ENCODE measurements at places on chromosomes 1 and 21.

- no peak for DNase-seq
Measured at GRCh38 chr1:50667710-50668356, 244.6 kb upstream of the DMRTA2 start.

- DNase-seq: no peak
Measured at GRCh38 chr1:26345718-26346117, 8.2 kb downstream of the CRYBG2 start.

- DNase-seq: no peak
Measured at GRCh38 chr1:53620061-53620855, 118.7 kb downstream of the GLIS1 start.

GRCh38 chr1:233614173-233614742 lies 352 bp downstream of the KCNK1 start:
- no peak for DNase-seq

- no peak for DNase-seq
Measured at GRCh38 chr1:156480016-156480370, 20.6 kb downstream of the MEF2D start.

- no peak for DNase-seq
Measured at GRCh38 chr1:156592910-156593660, 1.5 kb downstream of the NAXE start.

GRCh38 chr1:238061967-238062613 lies 171.4 kb upstream of the ZP4 start:
- no peak for DNase-seq

DNA sequence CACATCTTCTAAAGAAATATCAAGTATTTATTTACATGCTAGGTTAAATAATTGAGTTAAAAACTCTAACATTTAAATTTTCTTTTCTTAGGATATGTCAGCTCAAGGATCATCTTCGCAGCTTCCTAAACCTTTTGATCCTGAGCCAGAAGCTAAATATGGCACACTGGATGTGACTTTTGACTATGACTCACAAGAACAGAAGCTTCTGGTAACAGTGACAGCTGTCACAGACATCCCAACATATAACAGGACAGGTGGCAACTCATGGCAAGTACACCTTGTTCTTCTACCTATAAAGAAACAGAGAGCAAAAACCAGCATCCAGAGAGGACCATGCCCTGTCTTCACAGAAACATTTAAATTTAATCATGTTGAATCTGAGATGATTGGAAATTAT lies 132.7 kb upstream of the SERTAD4 start:
- DNase-seq: no peak

DNA sequence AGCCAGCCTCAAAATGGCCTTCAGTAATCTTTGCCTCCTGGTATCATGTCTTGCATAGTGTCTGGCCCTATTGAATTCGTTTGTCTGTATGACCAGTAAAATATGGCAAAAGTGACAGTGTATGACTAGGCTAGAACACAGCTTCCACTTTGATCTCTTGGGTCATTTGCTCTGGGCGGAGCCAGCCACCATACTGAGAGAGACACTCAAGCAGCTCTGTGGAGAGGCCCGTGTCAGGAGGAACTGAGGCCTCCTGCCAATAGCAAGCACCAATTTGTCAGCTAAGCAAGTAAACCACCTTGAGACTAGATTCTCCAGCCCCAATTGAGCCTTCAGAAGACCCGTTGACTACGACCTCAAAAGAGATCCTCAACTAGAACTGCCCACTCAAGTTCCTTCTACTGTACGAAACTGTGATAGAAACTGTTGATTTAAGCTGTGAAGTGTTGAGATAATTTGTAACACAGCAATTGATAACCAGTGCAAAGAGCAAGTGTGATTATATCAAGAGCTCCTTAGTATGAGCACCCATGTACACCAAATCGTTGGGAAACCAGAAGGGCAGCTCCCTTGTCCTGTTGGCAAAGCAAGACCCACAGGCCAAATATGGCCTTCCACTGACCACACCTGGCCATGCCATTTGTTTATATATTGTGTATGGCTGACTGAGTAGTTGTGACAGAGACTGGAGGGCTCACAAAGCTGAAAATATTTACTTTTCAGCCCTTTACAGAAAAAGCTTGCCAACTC lies 52.7 kb upstream of the SERBP1 start:
- no peak for DNase-seq

DNA sequence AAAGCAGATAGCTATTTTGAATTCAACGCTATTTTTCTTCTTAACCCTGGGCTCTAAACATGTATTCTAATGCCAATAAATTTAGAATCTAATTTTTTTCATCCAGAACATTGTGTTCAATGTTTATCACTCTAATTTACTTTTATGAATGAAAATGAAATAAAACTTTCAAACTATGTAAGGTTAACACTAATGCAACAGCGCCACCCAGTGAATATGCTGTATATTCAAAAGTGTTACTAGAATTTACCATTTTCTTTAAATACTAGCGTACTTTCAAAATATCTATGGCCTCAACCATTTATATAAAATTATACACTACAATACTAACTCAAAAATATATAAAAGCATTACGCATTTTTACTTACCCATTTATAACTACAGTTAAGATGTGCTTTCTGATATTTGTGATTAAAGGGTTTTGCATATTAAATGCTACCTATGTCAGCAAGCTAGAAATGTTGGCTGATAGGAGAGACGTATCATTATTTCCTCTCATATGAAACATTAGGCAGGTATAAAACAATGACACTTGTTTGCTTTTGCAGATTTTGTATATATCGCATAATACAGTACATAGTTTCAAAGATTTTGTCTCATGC lies 5.9 kb upstream of the NUF2 start:
- peak; percentile 22 for DNase-seq

DNA sequence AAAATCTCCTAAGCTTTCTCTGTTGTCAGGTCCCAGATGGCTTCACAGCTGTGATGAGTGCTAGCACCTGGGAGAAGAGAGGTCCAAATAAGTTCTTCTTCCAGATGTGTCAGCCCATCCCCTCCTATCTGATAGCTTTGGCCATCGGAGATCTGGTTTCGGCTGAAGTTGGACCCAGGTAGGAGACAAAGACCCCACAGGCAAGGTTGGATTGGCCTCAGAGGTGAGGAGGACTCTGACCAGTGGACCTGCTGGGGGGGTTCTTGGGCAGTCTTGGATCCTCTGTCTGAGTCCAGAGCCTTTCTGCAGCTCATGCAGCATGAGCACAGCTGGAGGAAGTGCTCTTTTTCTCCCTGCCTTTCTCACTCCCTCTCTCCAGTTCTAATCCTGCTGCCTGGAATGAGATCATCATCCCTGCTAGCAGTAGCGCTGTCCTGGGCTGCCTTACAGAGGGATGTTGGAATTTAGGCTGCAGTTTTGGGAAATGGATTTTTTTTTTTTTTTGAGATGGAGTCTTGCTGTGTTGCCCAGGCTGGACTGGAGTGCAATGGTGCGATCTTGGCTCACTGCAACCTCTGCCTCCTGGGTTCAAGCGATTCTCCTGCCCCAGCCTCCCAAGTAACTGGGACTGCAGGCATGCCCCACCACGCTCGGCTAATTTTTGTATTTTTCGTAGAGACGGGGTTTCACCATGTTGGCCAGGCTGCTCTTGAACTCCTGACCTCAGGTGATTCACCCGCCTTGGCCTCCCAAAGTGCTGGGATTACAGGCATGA lies 7.1 kb downstream of the RNPEP start:
- no peak for DNase-seq

DNA sequence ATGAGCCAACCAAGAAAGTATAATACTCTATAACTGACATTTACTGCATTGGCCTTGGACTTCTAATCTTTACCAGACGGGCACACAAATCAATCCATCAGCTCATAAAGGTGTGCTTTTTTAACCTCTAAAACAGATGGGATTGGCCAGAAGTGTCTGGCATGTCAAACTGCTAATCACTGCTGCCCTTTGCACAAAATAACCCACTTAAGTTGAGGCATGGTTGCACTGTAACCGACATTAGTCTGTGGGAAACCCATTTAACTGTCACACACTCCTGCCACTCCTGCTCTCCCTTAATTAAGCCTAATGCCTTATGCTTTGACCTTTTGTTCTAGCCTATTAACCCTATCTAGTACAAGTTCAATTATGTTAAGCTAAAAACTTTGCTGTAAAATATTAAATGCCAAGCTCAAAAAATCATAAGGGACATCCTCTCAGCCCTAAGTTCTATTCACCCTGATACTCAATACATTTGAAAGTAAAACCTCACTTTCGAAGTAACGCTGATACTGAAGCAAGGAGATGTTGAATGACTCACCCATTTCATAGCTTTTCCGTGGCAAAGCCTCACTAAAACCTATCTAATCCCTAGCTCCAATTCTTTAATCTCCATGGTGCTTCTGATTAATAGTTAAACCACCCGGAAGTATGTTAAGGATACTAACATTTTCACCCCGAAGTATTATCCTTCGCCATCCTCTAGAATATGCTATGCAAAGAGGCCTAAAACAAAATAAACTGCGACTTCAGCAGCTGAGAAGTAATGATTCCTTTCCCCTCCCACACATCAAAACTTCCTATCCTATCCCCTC lies 12.9 kb downstream of the NRIP1 start:
- DNase-seq: no peak

GRCh38 chr21:45555557-45556301 lies 13.5 kb upstream of the SLC19A1 start:
- peak; percentile 56 for DNase-seq

GRCh38 chr1:243286409-243287122 lies 30.7 kb downstream of the SDCCAG8 start:
- DNase-seq: no peak

DNA sequence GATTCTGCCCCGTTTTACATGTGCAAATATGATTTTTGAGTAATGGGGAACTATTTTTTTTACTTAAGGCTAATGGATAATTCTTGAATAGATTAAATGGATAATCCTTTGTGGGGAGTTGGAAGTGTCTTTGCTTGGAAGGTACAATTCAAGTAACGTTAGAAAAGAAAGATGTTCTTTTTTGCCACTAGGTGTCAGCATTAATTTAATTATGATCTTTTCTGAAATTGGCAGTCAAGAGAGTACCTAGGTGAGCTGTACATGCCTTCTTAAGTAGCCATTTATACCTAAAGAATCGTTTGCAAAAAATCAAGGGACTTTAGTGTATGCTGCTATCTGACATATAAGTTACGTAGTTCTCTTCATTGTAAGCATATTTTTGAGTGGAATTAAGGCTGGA lies 2.2 kb downstream of the FBXO28 start:
- DNase-seq: peak; percentile 48

- no peak for DNase-seq
Measured at GRCh38 chr1:164774819-164775654, 216.1 kb downstream of the PBX1 start.

Measured in naive B cell (primary cell).